ENCODE measurements at places on chromosomes 7 and 10.

- no peak for DNase-seq
Measured at GRCh38 chr10:28612877-28613276, 64.4 kb upstream of the BAMBI start.

GRCh38 chr10:1047937-1048336 is 982 bp downstream of the IDI1 start:
- DNase-seq = no peak

DNA sequence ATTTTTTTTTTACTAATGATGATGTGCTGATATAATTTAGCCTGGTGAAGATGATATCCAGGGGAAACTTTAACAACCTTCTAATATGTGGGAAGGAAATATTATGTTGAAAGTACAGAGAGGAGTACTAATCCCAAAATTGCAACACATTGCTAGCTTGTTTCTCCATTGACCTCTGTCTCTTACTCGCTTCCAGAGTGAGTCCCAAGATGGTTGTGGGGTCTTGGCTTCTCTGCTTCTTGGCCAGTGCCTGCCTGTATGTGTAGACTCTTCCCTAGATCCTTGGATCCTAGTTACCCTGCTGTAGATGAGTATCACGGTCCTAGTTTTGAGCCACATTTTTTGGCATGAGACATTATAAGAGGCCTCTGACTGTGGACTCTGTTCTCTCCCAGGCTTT is 17.5 kb downstream of the BMPER start:
- DNase-seq = no peak

DNA sequence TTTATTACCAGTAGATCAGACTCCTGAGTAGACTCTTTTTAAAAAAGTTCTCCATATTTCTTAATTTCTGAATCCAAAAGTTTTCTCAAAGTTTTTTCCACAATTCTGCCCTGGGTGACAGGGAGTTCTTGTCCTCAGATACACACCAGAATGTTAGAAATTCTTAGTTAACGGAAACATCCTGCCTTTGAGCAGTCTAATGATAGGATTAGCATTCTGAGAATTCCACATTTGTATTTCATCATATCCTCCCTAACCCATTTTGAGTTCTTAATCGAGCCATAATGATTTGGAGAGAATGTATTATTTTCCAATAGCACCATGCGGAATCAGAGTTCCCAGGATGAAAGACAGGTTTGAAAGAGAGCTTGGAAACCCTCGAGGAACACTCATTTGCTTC is 28.9 kb upstream of the MRPS33 start:
- no peak for DNase-seq

- no peak for DNase-seq
Measured at GRCh38 chr10:35792291-35792690, 150.2 kb upstream of the FZD8 start.

DNA sequence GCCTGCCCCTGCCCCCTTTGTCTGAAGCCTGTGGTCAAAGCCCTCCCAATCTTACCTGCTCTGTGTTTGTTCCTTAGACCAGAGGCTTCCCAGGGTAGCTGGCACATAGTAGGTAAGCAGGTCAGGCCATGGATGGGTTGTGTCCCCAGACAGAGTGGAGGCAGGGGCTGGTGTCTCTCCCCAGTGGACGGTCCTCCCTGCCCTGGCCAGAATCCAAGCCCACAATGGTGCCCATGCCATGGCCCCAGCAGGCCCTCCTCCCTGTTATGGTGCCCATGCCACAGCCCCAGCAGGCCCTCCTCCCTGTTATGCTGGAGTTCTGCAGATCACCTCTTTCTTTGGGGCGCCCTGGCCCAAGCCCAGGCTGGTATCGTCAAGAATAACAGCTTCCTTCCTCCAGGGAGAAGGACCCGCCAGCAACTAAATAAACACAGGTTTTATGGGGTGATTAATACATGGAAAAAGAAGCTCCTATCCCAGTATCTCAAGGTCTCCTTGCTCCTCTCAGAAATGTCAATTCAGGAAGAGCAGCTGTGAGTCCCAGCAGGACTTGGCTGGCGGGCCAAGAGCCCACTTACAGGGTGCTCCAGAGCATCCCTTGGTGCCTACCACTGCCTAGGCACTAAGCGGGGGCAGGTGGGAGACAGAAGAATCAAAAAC is 82.0 kb downstream of the NEURL1 start:
- DNase-seq = no peak

GRCh38 chr10:90168244-90168643 is 466.9 kb downstream of the KIF20B start:
- no peak for DNase-seq

DNA sequence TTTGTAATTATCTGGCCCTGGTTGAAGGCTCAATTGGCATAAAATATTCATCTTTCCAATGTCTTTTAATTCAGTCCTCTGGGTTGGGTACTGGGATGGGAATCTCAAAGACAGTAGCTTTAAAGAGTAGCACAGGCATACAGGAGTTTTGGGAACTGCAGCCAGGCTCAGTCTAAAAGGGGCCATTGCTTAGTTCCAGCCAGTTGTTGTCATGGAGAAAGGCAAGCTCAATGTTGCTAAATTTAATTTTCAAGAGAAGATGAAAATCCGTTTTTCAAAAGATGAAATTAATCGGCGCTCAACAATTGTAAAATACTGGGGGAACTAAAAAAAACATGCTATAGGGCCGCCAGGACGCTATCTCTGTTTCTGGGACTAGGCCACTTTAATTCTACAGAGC is 375.1 kb downstream of the PHTF2 start:
- DNase-seq = no peak

- DNase-seq = no peak
Measured at GRCh38 chr10:114605155-114605797, 52.8 kb downstream of the ABLIM1 start.

GRCh38 chr10:45473126-45473525 is 99.1 kb downstream of the ALOX5 start:
- DNase-seq = no peak

DNA sequence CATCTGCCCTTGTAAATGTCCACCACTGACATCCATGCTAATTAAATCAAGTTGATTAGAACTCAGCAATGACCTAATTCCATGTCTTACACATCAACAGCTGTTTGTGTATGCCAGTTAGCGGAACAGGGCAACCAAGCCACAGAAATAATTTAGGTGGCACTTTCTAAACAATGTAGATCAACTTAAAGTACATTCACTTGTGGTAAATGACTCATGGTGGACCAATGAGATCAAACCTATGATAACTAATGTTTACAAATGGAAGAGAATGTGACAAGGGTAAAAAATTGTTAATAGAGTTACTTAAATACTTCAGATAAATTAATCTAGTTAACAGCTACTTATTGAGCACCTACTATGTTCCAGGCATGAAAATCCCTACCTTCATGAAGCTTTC is 63.1 kb upstream of the ICA1 start:
- DNase-seq = no peak

GRCh38 chr7:79529214-79529880 is 75.9 kb upstream of the MAGI2 start:
- DNase-seq = no peak

- no peak for DNase-seq
Measured at GRCh38 chr10:71754562-71754961, 18.8 kb downstream of the VSIR start.

DNA sequence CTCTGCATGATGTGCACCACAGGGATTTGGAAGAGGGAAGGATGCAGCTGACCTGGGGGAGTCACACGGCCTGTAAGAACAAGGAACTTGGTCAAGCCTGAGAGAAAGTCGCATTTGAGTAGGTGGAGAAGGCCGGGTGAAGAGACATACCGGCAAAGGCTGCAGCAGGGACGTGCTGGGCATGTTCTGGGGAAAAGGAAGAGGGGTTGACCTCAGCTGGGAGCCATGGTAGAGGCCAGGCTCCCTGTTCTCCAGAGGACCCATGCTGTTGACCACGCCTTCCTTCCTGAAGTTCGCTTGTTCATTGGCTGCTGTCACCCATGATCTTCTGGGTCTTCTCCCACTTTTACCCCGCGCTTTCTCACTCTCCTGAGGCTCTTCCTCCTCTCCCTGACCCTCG is 84.5 kb downstream of the HTR5A start:
- no peak for DNase-seq

DNA sequence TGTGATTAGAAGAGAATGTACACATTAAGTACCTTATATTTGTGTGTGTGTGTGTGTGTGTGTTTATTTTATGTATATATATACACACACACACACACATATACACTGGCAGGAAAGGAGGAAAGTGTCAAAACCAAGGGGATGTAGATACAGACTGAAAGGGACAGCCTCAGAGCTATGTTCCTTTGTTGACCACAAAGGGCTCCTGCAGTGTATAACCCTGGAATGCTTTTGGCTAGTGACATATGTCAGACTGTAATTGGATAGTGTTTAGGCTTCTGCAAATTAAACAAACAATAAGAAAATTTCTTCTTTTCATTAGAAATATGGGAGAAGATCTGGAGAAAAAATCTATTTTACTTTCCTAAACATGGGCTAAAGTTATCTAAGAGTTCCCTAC is 15.9 kb downstream of the GBF1 start:
- no peak for DNase-seq

GRCh38 chr10:27752673-27753237 is 7.1 kb upstream of the MKX start:
- no peak for DNase-seq

GRCh38 chr7:11236680-11237079 is 263.0 kb downstream of the PHF14 start:
- no peak for DNase-seq

GRCh38 chr7:26143298-26144048 is 8.5 kb upstream of the NFE2L3 start:
- no peak for DNase-seq

DNA sequence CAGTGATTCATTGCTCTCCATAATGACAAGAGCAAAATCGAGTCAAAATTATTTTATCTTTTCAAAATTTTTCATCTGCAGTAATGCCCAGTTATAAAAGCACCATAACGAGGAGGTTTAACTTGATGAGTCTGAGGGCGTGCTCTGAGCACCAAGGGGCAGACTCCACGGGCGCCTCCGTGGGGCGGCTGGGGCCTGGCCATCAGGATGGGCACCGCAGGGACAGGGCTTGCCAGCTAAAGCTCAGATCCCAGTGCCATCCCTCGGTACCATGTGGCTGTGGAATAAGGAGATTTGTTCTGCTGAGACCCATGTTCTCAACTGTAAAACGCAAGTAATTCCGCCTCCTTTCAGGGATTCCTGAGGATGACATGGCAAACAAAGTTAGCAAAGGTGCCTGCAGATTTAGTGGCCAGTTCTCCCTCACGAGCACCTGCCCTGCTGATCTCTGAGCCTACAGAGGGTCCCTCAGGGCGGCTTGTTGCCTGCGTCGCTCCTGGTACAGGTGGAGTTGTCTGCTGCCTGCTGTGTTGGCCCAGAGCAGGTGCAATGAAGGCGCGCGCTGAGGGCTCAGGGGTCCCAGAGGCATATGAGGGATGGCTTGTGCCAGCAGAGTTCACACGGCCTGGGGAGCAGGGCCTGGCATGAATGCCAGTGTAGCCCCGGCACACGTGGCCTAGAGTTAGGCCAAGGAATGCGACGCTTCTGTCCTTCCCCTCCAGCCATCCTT is 584.4 kb downstream of the TCERG1L start:
- no peak for DNase-seq

- DNase-seq = no peak
Measured at GRCh38 chr10:90959826-90960225, 38.9 kb upstream of the ANKRD1 start.

DNA sequence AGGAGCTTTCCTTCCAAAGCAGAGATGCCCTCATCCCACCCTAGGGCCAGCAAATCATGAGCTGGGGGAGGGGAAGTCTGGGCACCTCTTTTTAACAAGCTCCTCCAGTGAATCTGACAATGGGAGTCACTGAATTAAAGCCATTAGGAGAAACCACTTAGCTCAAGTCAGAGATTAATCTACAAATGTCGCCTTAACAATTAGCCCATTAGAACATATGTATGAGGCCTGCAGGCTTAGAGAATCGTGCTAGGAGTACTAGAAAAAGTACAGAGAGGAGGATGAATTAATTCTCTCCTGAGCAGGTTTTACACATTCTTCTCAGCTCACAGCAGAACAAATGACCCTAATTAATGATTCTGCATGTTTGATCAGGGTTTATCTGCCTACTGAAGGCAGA is 381.3 kb downstream of the KCNMA1 start:
- no peak for DNase-seq

- DNase-seq = no peak
Measured at GRCh38 chr7:33678569-33679335, 226.6 kb upstream of the BMPER start.

DNA sequence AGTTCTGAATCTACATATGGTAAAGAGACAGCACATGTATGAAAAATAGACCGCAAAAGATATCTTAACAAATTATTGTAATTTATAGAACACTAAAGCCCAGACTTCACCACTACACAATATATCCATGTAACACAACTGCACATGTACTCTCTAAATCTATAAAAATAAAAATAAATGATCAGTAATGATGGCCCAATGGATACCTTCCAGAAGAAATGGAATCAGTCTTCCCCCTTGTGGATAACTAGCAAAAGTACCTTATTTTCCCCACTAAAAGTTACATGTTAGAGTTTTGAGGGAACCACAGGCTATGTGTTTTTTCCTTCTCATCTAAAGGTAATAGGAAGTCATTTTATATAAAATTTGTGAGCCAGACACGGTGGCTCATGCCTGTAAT is 25.7 kb downstream of the C7orf25 start:
- no peak for DNase-seq

GRCh38 chr7:14288701-14289100 is 299.2 kb upstream of the ETV1 start:
- DNase-seq = no peak

- DNase-seq = no peak
Measured at GRCh38 chr7:147911201-147911601, 679.4 kb upstream of the C7orf33 start.

- no peak for DNase-seq
Measured at GRCh38 chr7:46746695-46747687, 825.9 kb upstream of the IGFBP3 start.

DNA sequence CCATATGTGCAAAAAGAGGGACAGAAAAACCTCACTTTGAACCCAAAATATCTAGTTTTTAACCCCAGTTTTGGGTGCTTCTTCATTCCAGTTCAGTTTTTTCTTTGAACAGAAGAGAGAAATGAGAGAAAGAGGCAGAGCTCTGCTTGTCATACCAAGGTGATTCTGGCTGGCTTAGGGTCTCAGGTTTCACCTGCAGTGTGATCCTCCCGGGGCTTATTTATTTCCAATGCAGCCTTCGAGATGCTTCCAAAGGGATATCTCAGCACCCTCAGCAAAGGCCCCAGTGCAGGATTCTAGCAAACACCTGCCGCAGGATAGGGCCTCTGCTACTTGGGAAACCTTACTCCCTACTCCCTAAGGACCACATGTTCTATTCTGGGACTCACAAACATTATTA is 131.3 kb downstream of the WDR11 start:
- DNase-seq = no peak

DNA sequence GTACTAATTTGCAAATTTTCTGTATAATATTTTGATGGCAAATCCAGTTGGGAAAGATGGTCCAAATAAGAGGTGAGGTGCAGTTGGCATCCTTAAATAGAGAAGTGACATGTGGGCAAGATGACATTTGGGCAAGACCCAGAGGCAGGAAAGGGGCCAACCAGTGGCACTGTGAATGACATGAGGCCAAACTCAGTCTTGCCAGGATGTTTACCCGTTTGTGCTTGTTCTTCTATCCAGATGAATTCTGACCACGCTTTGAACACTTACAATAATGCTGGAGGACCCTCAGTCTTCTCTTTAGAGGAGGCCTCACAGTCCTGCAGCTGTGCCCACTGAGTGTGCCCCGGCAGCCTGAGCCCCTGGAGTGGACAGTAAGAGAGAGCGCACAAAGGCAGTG is 45.1 kb downstream of the KCNMA1 start:
- no peak for DNase-seq

- DNase-seq = peak; percentile 70
Measured at GRCh38 chr10:131980761-131981428, 828 bp downstream of the BNIP3 start.

Data from H9 (cell line).